Suprapubic skin (tissue), 4 donors: ENCODE measurements at places on chromosomes 1 and 21. TPM values are rescaled to one million over a fixed set of nuclear protein-coding genes. Genes with fewer than 3 reads are reported as not detected.

Gene SERPINC1
- not detected for total RNA-seq

Gene KRTAP24-1
- 0.47 TPM for total RNA-seq

Gene S100B
- 11.4 TPM for total RNA-seq

Gene S100A12
- total RNA-seq = not detected

Gene OR2L2
- not detected for total RNA-seq

Gene SLFNL1
- 0.97 TPM for total RNA-seq

Gene PER3
- 46.0 TPM for total RNA-seq

Gene SELENBP1
- 67.5 TPM for total RNA-seq

Gene SFN
- total RNA-seq = 813 TPM

Gene HOOK1
- total RNA-seq = 32.1 TPM

Gene KLHDC7A
- total RNA-seq = 0.31 TPM

Gene SCMH1
- total RNA-seq = 17.6 TPM

Gene PCSK9
- 1.5 TPM for total RNA-seq

Gene CD84
- 9.0 TPM for total RNA-seq

Gene RAVER2
- 13.3 TPM for total RNA-seq

Gene CD164L2
- total RNA-seq = 5.9 TPM
